ENCODE measurements at places on chromosomes 7 and 10. TPM values are rescaled to one million over a fixed set of nuclear protein-coding genes. Genes with fewer than 3 reads are reported as not detected.
A peak's percentile ranks its signal among the peaks of the same experiment; 100 is the strongest.

- no peak for DNase-seq
Measured at GRCh38 chr7:101278461-101279292, 33.8 kb upstream of the FIS1 start.

GRCh38 chr7:29102558-29103151 lies 43.7 kb downstream of the CPVL start:
- peak; percentile 69 for DNase-seq

DNA sequence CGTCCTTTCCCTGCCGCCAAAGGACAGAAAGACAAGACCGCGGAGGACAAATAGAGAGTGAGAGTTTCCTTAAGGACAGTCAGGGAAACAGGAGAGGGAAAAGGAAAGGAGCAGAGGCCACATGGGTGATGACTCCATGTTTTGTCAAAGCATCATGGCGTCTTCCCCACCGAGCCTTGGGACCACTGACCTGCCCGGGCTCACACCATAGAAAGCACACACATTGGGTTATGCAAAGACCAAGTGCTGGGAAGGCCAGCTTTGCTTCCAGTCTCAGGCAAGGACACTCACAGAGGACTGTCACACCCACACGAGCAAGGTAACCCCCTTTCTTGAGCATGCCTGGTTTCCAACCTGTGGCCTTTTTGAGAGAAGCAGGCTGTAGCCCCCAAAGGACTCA lies 23.3 kb upstream of the HABP2 start:
- DNase-seq, result no peak

The SPDYE1 gene
- total RNA-seq, result not detected

The ADIRF gene
- not detected for total RNA-seq

GRCh38 chr7:149010451-149010850 lies 17.9 kb downstream of the PDIA4 start:
- no peak for DNase-seq

- DNase-seq, result no peak
Measured at GRCh38 chr7:144384071-144384470, 19.4 kb downstream of the NOBOX start.

- peak; percentile 10 for DNase-seq
Measured at GRCh38 chr7:31814187-31814586, 127.2 kb downstream of the PPP1R17 start.

DNA sequence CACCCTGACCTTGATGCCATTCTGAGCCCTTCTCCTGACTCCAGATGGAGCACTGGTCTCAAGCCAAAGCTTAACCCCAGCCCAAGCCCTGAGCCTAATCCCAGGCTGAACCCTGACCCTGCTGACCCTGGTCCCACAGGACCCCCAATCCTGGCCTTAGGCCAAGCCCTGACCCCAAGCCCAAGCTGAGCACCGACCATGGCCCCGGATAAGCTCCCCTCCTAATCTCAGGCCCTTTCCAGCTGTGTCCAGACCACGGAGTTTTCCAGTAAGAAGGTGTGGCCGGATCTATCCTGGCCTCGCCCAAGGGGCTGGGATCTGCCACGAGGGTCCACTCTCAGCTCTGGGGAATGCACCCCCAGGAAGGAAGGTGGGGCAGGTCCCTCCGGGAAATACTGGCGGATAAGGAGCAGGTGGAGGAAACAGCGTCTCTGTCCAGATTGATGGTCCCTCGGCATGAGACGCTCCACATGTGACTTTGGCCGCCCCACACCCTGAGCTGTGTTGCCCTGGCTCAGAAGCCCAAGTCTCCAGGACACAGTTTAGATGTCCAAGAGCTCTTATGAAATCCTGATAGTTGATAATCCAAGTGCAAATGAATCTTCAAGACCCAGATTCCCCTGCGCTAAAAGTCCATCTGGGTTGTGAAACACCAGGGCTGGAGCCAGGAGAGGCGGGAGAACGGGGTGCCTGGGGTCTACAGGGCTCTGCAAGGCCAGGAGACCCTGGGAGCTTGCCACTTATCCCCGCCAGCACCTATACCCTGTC lies 10.4 kb downstream of the ELN start:
- DNase-seq, result no peak

- DNase-seq, result peak; percentile 60
Measured at GRCh38 chr10:28875549-28876081, 198.3 kb downstream of the BAMBI start.

DNA sequence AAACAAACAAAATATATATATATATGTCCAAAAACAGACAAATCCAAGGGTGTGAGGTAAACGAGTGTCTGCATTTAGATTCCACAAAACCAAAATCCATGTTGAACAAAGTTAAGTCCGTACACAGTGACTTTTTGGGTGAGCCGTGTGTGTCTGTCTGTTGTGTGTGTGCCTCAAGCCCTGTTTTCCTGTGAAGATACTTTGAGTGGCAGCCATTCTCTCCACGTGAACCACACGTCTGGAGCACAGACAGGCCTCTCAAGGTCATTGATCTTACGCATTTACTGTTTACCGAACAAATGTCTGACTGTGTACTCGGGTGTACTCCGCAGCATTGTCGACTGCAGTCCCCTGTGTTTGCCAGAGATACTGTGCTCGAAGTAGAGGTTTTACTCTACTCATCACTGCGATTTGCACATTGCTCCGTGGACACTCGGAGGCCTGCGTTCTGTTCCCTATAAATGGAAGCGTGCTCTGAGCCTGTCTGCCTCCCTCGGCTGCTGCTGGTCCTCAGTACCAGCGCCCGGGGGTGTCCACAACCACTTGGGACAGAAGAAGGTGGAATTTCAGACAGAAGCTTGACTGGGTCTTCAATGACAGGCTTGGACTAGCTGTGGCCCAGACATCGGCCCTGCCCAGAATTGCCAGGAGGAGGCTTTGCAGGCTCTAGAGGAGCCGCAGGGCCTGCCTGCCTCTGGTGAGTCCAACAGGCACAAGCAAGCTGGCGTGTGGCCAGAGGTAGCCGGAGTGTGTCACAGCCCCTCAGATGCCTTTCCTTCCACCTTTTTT lies 22.1 kb downstream of the CYP17A1 start:
- DNase-seq, result no peak

DNA sequence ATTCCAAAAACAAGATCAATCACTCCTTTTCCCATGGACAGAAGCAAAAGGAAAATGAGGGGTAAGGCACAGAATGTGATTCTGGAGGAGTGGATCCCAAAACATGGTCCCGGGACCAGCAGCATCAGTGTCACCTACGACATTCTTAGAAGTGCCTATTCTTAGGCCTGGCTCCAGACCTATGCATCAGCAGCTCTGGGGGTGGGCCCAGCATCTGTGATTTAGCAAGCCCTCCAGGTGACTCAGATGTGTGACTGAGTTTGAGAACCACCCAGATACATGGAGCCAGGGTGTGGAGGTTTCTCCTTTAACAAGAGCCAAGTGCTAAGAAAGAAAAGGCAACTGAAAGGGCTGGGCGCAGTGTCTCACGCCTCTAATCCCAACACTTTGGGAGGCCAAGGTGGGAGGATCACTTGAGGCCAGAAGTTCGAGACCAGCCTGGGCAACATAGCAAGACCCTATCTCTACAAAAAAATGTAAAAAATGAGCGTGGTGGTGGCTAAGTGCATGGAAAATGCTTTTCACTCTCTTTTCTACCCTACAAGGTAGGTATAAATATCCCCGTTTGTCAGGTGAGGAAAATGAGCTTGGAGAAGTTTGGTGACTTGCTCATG lies 17.1 kb upstream of the ARPC1A start:
- no peak for DNase-seq

DNA sequence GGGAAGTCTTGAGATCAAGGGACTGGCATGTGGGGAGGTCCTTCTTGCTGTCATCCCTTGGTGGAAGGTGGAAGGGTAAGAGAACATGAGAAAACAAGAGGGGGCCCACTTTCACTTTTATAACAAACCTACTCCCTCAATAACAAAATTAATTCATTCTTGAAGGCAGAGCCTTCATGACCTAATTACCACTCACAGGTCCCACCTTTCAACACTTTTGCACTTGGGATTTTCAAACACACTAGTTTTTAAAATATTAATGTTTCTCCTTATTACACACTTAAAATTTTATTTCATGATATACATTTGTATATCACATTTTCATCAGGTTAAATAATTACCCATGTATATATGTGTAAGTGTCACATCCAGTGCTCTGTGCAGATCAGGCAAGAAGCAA lies 2.0 kb downstream of the ST7 start:
- DNase-seq, result no peak

The RAB19 gene
- 1.1 TPM for total RNA-seq

The FKBP6 gene
- not detected for total RNA-seq

The TMEM184A gene
- total RNA-seq, result 0.22 TPM

The C7orf57 gene
- total RNA-seq, result not detected

The TRIM74 gene
- total RNA-seq, result 0.36 TPM

The CTAGE6 gene
- 0.07 TPM for total RNA-seq

DNA sequence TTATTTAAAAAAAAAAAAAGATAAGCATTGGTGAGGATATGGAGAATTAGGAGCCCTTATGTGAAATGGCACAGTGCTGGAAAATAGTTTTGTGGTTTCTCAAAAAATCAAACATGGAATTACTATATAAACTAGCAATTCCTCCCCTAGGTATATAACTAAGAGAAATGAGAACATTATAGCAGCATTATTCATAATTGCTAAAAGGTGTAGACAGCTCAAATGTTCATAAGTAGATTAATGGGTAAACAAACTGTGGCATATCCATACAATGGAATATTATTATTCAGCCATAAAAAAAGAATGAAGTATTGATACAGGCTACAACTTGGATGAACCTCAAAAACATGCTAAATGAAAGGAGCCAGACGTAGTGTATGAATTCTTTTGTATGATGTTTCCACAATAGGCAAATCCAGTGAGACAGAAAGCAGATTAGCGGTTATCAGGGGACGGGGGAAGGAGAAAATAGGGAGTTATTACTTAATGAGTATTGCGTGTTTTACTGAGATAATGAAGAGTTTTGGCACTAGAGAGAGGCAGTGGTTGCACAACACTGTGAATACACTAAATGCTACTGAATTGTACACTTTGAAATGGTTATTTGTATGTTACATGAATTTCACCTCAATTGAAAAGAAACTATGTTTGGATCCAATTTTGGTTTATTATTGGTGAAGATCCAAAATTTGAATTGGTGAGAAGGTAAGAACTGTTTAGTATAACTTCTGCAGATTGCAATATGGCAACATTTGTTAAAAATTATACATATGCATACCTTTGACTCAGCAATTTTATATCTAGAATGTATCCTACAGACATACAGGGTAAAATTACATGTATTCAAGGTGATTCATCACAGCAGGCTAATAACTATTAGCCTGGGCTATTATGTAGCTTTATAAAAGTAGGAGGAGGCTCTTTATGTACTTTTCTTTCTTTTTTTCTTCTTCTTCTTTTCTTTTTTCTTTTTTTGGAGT lies 69.7 kb downstream of the VCL start:
- no peak for DNase-seq

DNA sequence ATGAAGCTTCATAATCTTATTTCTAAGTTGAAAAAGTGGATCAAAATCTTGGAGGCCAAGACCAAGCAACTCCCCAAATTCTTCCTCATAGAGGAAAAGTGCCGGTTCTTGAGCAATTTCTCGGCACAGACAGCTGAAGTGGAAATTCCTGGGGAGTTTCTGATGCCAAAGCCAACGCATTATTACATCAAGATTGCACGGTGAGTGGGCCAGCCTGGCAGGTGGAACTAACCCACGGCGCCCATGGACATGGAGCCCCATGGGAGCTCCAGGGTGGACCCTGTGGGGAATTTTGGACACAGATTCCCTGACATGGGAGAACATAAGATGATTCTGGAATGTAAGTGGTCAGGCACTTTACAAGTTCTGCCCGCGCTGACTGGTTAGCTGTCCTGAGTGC lies 125.9 kb downstream of the TRRAP start:
- no peak for DNase-seq

DNA sequence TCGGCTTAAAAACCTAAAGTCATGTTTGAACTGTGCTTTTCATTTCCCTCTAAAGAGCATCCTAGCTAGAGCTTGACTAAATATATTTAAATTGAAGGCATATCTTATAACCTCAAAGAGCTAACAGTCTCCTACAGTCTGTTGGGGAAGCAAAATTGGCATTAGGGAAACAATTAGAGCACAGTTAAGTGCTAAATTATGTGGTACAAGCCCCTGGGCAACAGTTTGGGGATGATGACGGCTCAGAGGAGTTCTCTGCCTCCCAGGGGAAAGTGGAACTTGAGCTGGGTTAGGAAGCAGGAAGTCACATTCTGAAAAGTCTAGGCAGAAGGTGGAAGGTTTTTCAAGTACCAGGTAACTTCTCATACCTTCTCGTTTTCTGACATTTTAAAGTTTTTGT lies 18.6 kb upstream of the GOT1 start:
- DNase-seq, result no peak

DNA sequence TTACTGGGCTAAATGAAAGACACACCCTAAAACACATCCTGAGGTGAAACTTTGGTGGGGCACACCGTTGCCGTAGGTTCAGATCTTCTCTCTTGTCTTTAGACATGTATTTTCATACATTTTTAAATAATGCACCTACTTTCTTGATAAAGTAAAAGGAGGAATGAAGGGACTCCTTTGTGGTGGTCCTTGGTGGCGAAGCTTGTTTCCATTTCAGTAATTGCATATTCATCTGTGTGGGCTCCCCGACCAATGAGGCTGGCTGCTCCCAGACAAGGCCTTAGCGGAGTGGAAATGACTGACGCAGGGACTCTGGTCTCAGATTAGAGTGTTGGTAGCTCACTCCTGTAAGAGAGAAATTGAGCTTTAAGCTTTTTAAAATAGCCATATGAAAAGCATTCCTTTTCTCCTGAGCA lies 815 bp downstream of the CCSER2 start:
- DNase-seq, result peak; percentile 45

DNA sequence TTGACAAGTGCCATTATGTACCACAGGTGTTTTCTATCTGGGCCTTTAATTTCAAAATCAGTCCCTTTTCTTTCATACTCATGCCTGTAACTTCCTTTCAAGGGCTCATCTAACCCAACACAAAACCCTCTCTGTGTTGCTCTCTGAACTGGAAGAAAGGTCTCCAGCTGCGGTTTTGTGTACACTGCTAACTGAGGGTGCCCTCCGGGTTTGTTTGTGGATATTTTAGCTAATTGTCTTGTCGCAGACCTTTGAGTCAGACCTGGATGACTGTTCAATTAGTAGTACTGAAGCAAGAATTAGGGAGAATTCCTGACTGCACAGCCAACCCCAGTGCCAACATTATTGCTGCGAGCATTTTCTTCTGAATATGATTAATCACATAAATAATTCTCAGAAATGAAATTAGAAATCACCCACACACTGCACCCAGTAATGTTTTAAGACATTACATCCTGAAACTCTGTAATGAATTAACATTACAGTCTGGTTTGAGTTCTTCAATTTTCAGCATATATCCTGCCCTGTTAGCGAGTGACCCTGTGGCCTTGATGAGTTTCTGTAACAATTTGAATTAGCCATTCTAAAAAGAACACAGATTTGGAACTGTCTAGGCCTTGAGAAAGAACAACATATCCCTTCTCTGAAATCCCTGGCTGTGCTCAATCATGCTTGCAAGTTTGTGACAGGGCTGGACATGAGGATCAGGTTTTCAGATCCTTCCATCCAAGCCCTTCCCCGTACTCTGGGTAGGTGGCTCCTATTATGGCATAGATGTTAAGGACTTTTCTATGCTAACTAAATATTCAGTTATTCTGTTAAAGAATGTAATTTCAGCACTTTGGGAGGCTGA lies 460.1 kb downstream of the PLXDC2 start:
- peak; percentile 84 for DNase-seq

The EFCAB10 gene
- 5.0 TPM for total RNA-seq

The MACROH2A2 gene
- total RNA-seq, result 159 TPM

Measured in neural progenitor cell (in vitro differentiated cells).